Activated naive CD4-positive, alpha-beta T cell treated with anti-CD3 and anti-CD28 coated beads, Interleukin-2, amount 10 ng/mL, durations not matched to agents 7 days and 5 days (primary cell): ENCODE measurements at places on chromosomes 6 and 20.
A peak's percentile ranks its signal among the peaks of the same experiment; 100 is the strongest.

- DNase-seq, result no peak
These were observed 47.1 kb upstream of the FOXP4 start for GRCh38 chr6:41498968-41499599.

GRCh38 chr6:48777411-48777810, 666.4 kb upstream of the PTCHD4 start:
- no peak for DNase-seq

DNA sequence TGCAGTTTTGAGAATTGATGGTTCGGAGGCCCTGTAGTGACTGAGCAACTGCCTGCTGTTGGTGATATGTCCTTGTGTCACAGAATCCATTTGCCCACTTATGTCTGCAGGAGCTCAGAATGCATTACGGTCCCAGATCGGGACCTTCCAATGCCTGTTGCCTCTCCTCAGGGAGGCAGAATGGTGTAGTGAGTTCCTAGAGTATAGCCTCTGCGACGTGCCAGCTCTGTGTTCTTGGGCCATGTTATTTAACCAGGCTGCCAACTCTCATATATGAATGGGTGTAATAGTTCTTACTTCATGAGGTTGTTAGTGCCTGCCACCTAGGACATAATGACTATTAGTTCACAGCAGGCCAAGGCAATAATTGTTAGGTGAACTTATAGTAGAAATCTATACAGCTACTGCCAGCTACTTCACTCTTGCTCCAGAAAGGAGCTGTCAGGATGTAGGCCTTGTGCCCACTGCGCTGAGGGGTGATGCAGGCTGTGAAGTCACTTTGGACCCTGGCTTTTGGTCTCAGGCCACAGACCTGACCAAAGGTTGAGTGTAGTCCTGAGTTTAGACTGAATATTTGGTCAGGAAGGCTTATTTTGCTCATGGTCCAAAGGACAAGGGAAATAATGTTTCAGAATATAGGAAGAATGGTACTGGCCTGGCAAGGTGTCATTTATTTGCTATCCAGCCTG, 82.1 kb downstream of the ASXL1 start:
- DNase-seq, result no peak

- DNase-seq, result no peak
These were observed 59.8 kb upstream of the MANEA start for GRCh38 chr6:95517568-95517967.

- DNase-seq, result peak; percentile 23
These were observed 374.1 kb upstream of the MANEA start for GRCh38 chr6:95203153-95203754.

DNA sequence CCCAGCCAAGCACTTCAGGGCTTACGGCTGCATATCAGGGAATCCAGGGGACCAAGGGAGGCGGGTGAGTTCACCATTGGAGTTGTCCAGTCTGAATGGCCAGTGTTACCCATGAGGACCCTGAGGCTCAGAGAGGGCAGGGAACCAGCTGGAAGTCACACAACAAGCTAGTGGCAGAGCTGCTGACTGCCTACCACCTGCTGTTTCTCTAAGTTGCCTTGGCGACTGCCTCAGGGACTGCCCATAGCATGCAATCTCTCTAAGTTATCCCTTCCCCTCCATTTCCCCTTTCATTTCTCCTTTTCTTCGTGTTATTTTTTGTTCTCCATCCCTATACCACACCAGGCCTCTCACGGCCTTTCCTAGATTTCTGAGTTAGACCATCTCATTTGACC, 71.8 kb upstream of the SIRPA start:
- no peak for DNase-seq

- DNase-seq, result peak; percentile 77
These were observed 14.3 kb upstream of the FOXP4 start for GRCh38 chr6:41531591-41532582.

GRCh38 chr20:61913423-61914225, 152.1 kb downstream of the TAF4 start:
- no peak for DNase-seq

DNA sequence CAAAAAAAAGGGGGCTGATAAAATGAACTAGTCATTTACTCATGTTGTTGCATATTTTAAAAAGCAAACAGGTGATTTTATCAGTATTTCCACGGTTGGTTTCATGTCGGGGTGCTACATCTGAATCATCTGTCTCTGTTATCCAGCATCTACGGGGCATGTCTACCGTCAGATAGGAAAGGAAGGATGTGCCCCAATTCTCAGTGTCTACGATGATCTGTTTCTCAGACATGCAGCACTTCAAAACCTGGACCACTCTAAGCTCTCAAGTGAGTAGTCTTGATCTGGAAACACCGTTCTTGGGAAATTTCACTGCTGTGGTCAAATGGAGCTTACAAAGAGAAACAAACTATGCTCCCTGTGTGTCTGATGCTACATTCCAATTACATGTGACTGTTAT, 240.3 kb upstream of the TAB2 start:
- no peak for DNase-seq

DNA sequence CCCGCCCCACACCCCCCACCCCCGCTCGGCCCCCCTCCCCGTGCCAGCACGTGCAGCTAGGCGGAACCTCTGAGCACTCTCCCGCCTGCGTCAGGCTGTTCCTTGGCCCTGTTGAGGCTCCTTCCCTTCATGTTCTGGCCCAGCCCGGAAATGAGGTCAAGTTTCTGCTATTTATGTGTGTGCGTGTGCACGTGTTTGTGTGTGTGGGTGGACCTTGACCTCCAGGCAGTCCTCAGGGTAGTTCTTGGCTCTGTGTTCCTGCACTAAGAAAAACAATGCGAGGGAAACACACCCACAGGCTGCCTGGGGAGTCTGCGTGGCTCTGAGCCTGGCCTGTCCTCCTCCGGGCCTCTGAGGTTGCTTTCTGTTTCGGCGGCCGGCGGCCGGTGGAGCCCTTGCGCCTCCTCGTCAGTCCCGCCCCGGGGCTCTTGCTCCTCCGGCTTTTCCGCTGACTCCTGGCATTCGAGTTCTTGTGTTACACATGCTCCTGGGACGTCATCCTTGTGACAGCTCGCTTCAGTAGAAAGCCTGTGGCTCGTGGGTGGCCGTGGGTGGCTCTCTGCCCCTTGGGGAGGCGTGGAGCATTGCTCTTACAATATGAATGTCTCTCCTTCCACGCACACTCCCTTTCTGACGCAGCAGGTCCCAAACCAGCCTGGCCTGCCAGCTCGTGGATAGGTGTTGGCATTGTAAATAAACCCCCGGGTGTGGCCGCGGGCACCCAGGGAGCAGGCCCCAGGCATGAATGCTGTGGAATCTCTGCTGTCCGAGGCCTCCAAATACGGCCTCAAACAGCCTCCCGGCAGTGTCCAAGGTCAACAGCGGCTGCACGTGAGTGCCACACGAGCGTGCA, 10.0 kb downstream of the SLCO4A1 start:
- DNase-seq, result peak; percentile 84

DNA sequence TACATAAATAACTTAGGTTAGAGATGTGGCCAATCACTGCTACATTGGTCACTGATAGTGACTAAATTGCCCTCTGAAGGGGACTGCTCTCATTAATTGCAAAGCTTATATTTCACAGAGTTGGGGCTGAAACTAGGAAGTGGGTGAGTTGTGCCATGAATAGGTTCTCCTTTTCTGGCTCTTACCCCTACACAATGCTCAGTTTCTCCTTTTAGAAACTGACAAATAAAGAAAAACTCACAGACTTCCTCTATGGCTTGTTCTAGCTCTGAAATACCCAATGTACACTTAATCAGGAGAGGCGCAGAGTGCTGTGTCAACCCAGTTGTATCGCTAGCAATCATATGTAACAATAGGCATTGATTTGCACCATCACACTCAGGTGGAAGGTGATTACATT, 41.2 kb upstream of the PROKR2 start:
- DNase-seq, result no peak

DNA sequence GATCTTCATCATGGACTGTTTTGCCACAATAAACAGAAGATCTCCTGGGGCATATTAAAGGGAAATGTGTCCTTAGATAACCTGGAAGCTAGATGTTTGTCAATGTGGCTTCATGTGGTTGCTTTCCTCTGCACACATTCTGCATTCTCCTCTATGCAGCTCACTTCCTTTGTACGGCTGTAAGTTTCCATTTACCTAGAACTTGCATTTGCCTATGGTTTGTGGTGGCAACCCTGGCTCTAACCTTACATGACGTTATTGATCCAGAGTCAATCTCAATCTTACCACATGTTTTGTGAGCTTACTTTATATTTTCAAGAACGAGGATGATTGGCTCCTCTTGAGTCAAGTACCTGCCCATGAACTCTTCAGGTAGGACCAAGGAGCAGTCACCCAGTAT, 863.1 kb downstream of the MAFB start:
- DNase-seq, result no peak

DNA sequence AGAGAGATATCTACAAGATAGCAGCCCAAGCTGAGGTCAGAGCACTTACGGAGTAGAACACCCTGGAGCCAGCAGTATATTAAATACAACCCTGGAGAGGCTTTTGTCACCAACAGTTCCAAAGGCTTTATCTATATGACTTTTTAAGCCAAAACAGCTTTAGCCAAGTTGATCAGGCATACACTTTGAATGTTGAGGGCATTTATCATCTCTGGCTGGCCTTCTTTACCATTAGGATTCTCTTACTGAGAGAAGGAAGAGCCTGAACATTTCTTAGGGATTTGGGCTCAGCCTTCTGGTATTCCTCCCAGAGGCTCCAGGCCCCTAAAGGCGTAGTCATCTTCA, 161.3 kb upstream of the RIMS1 start:
- no peak for DNase-seq

- DNase-seq, result no peak
These were observed 63.0 kb downstream of the ABHD12 start for GRCh38 chr20:25327521-25328235.

DNA sequence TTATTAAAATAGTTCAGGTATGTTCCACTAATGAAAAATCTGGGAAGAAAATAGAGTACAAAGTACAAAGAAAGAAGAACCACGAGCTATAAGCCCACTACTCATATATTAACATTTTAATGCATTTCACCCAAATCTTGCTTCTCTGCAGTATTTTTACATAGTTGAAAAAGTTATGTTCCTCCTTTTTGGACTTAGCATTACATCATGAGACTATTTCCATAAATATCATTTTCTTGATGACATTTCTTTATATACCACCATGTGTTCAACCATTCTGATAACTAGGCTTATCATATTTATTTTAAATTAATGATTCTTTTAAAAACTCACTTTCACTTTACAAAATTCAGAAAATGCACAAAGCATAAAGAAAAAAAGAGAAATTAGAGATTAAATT, 3.0 kb downstream of the IPCEF1 start:
- DNase-seq, result no peak

GRCh38 chr6:159608961-159609651, 83.9 kb downstream of the SOD2 start:
- DNase-seq, result no peak

GRCh38 chr6:137430954-137431353, 63.2 kb downstream of the OLIG3 start:
- no peak for DNase-seq

- DNase-seq, result no peak
These were observed 11.2 kb upstream of the GRM1 start for GRCh38 chr6:146017672-146018071.

- DNase-seq, result peak; percentile 96
These were observed 649 bp upstream of the RGL2 start for GRCh38 chr6:33299237-33299944.

- DNase-seq, result no peak
These were observed 93.3 kb downstream of the UTRN start for GRCh38 chr6:144378437-144378836.

DNA sequence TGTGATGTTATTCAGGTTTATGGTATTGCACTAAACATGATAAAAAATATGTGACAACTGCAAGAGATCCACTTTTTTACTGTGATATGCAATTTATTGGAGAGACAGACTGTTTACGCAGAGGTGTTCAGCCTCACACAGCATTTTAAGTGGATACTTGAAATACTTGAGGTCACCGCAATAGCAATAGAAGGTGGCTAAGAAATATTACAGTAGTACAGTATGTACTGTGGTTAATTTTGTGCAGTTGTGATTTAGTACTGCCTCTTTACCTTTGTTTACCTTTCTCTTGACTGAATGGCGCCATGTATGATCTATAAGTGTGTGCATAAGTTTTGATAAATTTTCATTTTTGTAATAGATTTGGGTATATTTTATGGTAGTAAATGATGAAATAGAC, 17.4 kb downstream of the MACROD2 start:
- DNase-seq, result no peak

GRCh38 chr6:159221486-159222170, 52.4 kb downstream of the FNDC1 start:
- no peak for DNase-seq

GRCh38 chr6:2857580-2858337, 16.1 kb upstream of the SERPINB1 start:
- DNase-seq, result peak; percentile 78

DNA sequence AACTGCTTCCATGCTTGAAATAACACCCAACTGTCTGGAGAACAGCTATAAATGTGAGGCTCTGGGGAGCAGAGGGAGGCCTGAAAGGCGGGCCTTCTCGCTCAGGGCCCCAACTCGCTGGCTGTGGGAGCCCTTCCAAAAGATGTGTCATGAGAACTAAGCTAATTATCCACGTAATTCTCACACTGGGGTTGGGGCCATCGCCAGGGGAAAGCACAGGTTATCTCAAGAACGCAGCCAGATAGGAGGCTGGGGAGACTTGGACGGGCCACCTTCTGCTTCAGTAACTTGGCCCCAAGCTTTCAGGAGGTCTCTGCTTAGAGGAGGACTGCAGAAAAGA, 1.6 kb downstream of the PXDC1 start:
- DNase-seq, result no peak

GRCh38 chr20:46770330-46771194, 61.1 kb downstream of the SLC2A10 start:
- DNase-seq, result no peak
